ENCODE measurements at places on chromosomes 1 and 21.

- DNase-seq: no peak
Measured at GRCh38 chr1:13512472-13512871, 1.3 kb downstream of the LRRC38 start.

- no peak for DNase-seq
Measured at GRCh38 chr1:85330711-85331290, 54.4 kb upstream of the BCL10 start.

DNA sequence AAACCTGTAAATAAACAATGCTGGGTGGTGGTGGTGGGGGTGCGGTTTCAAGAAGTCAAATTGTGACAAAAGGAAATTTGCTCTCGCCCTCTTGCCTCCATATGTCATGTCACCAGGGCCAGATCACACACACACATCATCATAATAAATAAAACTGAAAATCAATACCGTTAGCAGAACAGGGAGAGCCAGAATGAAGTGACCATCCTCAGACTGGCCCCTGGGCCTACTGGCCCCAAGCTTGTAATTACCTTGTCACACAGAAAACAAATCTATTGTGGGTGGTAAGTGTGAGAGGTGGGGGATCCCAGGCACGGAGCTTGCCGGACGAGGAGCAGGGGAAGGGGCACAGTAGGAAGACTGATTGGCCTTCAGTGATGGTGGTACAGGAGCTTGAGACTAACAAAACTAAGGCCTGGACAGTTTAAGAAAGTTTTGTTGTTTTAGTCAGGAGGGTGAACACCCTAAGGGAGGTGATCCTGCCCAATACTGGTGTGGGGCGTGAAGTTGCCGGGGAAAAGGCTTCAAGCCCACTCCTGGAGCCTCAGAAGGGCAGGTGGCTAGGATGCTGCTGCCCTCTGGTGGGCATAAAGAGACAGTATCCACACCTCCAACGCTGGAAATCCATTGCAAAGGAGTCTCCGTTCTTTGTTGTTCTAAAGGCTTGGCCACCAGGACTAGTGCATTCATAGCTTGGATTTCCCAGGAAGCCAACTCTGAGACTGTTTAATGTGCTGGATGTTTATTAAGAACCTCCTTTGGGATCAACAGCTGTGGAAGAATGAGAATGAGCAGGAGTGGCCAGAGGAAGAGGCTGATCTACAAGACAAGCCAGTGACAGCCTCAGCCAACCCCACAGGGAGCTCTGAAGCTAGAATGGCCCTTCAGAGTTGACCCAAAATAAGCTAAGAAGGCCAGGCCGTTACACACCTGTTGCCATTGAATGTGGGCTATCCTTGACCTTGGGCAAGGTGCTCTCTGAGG is 8.1 kb upstream of the C1orf216 start:
- DNase-seq: no peak

- no peak for DNase-seq
Measured at GRCh38 chr1:171730052-171730451, 11.8 kb downstream of the VAMP4 start.

- no peak for DNase-seq
Measured at GRCh38 chr1:221241157-221241556, 361.9 kb downstream of the HLX start.
